T-cell (primary cell): ENCODE measurements at places on chromosomes 2 and 18.

DNA sequence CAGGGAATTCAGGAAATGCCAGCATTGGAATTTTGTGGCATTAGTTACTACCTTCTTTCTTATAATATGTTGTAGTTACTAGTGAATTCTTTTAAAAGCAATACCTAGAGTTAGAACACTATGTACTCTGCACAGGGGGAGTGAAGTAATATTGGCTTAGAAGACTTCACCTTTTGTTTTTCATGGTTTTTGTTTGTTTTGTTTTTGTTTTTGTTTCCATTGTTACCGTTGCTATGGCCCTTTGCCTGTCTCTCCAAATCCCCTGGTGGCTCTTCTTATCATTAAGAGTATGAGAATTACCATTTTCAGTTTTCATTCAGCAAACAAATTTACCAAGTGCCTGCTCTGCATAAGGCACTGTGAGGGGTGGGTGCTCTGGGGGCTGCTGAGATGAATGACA, 160.1 kb downstream of the HAUS1 start:
- no peak for DNase-seq

GRCh38 chr2:15251753-15252152, 309.4 kb downstream of the NBAS start:
- DNase-seq, result no peak

GRCh38 chr2:54535599-54536195, 79.6 kb downstream of the SPTBN1 start:
- no peak for DNase-seq

DNA sequence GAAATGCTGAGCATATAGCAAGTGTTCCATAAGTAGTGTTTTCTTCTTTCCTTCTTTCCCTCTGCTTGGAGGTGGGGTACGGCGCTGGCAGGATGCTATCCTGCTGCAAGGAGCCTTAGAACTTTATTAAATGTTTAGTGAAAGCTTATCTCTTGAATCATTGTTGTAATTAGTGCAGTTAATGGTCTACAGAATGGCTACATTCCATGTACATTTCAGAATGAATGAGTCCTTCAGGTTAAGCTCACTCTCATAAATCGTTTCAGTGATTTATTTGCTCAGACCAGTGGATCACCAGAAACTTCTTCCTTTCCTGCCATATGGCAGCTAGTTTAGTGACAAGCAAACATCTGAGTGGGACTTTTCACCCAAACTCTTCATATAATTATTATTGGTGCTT, 3.3 kb upstream of the YWHAQ start:
- no peak for DNase-seq

GRCh38 chr2:165902934-165903333, 50.6 kb downstream of the TTC21B start:
- no peak for DNase-seq

DNA sequence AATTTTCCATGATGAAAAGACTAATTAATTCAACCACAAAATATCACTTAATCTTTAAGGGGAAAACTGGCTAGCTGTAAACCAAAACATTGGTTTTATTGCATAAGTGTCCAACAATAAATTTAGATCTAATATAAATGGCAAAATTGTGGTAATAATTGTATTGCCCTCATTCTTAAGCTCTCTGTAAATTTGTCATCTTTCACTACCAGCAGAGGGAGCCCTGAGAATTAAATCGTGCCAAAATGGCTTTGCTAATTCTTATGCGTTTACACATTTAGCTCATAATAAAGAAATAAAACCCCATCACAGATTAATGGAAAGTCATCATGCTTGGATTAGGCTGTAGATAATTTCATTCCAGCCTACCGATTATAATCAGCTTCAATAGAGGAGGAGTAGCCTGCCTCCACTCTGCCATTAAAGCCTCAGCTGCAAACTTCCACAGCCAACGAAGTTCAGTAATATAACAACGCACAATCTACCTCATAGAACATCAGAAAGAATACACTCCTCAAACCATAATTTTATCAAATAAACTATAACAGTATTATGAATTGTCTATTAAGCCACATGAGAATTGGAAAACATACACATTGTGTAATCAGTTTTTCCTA, 70.0 kb upstream of the ATP5MC3 start:
- no peak for DNase-seq

- no peak for DNase-seq
Observed at GRCh38 chr2:134906726-134907125, 11.9 kb upstream of the CCNT2 start.

DNA sequence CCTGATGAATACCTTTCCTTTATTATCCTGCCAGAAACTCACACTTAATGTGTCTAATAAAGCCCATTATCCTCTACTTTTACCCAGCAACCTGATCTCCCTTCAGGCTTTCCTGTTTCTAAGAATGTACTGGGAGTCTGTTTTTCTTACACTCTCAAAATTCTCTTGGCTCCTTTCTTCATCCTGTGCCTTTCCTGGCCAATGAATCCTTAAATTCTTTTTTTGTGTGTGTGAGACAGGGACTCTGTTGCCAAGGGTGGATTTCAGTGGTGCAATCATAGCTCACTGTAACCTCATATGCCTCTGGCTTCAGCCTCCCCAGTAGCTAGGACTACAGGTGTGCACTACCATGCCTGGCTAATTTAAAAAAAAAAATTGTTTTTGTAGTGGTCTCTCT, 72.7 kb downstream of the MAP2 start:
- no peak for DNase-seq

- DNase-seq, result no peak
Observed at GRCh38 chr2:226847090-226847489, 11.2 kb downstream of the RHBDD1 start.

- no peak for DNase-seq
Observed at GRCh38 chr2:167681234-167682015, 566.0 kb downstream of the STK39 start.

GRCh38 chr2:237749002-237749401, 49.6 kb upstream of the RBM44 start:
- no peak for DNase-seq

GRCh38 chr2:188238386-188238785, 53.3 kb upstream of the GULP1 start:
- DNase-seq, result no peak
